ENCODE measurements at places on chromosomes 7 and 10.
A peak's percentile ranks its signal among the peaks of the same experiment; 100 is the strongest.

GRCh38 chr7:112350585-112350984 lies 99.7 kb upstream of the IFRD1 start:
- DNase-seq: no peak

DNA sequence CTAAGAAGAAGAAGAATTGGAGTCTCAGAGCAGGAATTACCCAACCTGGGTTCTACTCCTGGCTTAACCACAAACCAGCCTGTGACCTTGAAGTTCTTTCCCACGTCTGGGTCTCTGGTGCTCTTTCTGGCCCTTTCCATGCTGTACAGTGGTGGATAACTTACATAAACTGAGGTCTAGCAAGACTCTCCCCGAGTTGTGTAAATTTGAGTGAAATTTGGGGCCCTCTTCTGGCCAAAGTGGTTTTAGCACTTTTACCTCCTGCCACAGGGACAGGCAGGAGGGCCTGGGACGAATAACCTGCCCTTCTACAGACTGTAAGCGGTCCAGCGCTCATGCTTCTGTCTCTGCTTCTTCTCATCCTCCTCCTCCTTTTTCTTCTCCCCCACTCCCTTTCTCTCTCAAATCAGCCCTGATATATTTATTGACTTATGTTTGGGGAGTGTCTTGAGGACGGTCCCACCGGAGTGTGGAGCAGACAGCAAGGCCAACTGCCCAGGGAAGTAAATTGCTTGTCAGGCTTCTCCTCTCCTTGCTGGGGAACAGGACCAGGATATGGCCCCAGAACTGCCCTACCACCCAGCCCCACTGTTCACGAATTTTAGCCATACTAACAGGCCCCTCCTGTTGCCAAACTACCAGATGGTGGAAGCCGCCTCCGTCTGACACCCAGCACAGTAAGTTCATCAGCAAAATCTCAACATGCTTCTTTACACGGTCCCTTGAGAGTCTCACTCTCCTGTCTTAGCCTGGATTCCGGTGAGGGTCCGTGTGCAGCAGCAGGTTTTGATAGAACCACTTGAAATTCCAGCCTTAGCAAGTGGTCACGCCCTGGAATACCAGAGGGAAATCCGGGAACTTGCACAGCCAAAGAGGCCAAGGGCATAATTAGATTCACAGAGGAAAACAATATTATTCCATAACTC lies 4.0 kb upstream of the SH3PXD2A start:
- DNase-seq: no peak

- DNase-seq: no peak
Observed at GRCh38 chr7:50352282-50352681, 47.8 kb downstream of the IKZF1 start.

- DNase-seq: peak; percentile 6
Observed at GRCh38 chr10:84424731-84425167, 96.4 kb downstream of the CCSER2 start.

- no peak for DNase-seq
Observed at GRCh38 chr7:137241655-137242360, 101.7 kb downstream of the PTN start.

DNA sequence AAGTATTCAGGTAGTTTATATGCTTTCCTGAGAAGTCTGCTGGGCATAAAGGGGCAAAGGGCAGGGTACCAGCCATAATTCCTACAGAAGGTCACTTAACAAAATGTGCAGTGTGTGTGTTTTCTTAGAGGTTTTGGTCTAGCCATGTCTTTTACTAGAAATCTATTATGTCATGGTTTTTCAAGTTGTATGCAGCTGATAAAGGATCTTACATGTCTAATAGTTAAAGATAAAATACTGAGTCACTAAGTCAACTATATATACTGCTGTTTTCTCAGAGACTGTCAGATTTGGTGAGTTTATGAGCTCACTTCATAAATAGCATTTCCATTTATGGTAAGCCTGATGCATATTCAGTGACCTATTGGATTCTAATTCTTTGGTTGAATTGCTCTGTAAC lies 7.7 kb downstream of the CASP2 start:
- no peak for DNase-seq

DNA sequence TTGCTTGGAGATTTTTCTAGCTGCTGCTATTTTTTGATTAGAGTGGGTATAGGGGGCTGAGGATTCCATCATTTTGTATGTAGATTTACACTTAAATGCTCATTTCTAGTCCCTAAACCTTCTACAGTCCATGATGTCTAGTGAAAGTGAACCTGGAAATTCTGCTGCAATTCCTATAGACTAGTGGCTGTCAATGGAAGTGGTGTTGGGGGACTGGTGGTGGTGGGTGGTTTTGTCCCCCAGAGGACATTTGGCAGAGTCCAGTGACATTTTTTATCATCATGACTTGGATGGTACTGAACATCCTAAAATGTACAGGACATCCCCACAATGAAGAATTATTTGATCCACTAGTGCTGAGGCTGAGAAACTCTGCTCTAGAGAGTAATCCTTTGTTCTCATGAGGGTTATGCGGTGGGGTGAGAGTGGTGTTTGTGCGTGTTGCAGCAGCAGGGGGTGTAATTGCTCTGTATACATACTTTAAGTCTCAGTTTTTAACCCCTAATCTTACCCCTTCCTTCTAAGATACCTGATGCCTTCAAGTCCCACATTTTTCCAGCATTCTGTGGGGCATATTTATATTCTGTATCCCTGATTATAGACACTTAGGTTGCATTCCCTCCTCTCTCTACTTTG lies 35.0 kb downstream of the KIF11 start:
- no peak for DNase-seq

GRCh38 chr7:151043959-151044358 lies 4.4 kb upstream of the ASIC3 start:
- no peak for DNase-seq

DNA sequence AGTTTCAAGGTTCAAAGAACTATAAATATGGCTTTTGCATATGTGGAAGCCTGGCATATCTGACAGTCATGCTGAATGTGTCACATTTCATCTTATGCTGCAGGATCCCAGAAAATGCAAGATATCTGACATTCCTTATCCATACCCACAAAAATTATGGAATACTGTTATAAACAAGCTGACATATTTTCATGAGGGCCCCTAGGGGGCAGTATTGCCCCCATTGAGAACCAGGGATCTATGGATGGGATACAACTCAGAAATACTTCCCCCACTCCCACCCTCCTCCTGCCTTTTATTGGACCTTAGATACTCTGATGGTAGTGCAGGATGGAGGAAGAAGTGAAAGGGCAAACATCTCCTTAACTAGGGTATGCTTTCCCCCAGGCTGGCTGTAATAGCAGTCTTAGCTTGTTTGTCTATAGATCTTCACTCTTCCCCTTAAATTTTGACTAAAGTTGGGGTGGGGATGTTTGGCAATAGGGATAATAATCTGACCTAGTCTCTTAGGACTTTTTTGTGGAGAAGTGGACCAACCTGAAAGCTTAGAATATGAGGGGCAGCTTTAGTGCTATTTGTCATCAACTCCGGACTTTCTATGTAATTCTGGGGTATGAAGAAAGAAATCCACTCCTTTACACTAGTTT lies 3.5 kb upstream of the GNGT1 start:
- DNase-seq: peak; percentile 57

GRCh38 chr10:85851325-85851724 lies 515.3 kb downstream of the GRID1 start:
- no peak for DNase-seq

- DNase-seq: no peak
Observed at GRCh38 chr7:86978808-86979506, 80.5 kb downstream of the ELAPOR2 start.

DNA sequence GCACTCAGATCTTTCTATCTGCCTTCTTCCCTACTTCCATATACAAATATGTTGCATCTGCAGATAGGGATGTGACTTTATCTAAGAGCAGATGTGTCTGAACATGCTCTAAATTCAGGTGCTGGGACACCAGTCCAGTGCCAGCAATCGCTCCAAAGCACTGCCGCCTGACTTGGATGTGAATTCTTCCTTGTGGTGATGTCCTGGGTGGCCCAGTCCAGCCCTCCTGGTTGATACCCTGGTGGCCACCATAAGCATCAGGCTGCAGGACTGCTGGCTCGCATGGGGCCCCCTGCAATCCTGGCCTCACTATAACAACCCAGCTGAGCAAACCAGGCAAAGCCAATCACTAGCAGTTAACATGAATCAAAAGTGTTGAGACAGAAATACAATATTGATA lies 149.2 kb upstream of the PDE1C start:
- no peak for DNase-seq

DNA sequence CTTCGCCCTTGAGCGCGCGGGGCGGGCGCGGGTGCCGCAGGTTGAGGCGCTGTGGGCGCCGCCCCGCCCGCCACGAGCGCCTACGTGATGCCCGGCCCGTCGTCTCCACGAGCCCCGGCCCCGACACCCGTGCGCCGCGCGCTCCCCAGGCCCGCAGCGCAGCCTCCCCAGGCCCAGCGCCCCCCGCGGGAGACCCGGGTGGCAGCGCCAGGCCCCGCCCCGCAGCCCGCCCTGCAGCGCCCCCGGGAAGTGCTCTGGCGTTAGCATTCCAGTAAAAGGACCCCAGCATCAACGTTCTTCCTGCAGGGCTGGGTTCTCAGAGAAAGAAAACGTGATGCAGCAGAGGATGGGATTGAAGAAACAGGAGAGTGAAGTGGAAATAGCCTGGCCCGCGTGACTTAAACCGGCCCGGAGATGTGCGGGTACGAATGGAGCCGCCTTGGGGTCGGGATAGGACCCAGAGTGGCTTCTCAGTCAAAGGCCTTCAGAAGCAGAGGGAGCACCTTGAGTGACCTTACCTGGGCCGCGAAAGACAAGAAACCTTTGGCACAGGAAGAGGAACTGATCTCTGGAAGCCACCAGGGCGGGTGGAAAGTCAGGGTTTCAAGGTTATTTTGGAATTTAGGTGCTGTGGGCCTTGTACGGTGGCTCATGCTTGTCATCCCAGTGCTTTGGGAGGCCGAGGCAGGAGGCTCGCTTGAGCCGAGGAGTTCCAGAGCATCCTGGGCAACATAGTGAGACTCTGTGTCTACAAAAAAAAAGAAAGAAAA lies 1.8 kb downstream of the PFKP start:
- no peak for DNase-seq

DNA sequence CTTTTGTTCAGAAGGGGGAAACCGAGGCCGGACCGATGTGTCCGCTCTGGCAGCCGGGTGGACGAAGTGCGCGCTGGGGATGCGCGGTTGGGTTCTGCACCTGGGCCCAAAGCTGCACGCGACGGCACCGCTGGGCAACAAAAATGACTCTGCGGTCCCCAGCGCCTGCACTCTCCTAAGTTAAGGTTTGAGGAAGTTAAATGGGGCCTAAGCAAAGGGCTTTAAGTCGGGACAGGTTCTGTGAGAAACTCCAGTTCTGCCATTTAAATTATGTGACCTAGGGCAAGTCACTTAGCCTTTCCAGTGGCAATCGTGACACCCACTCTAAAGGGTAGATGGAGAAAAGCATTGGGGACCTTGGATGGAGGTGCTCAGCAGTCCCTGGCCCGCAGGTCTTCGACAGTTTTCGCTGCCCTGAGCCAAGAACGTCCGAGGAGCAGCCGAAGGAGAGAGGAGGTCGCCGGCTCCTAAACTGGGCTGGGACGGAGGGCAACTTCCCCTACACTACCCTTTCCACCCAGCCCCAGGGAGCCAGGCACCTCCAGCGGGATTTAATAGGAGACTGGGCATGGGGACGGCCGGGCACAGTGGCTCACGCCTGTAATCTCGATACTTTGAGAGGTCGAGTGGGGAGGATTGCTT lies 534 bp upstream of the ACBD5 start:
- peak; percentile 20 for DNase-seq

DNA sequence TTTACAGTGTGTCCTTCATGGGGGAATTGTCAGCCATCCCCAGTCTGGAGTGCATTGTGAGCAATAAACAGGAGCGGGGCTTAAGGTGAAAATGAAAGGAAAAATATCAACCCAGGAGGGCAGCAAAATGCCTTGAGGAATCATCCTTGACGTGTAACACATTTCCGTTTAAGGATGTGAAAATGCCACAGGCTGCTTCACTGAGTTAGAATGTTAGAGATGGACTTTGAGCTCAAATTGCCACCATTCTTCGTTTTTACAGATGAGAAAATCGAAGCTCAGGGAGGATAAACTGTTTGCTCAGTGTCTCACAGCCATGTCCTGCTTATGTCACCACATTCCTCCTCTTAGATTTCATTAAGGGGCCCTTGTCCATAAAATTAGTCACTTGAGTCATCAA lies 23.1 kb downstream of the SORCS3 start:
- DNase-seq: no peak

GRCh38 chr7:27793780-27794179 lies 53.8 kb downstream of the TAX1BP1 start:
- no peak for DNase-seq

- no peak for DNase-seq
Observed at GRCh38 chr10:61063034-61063433, 119.0 kb upstream of the RHOBTB1 start.

DNA sequence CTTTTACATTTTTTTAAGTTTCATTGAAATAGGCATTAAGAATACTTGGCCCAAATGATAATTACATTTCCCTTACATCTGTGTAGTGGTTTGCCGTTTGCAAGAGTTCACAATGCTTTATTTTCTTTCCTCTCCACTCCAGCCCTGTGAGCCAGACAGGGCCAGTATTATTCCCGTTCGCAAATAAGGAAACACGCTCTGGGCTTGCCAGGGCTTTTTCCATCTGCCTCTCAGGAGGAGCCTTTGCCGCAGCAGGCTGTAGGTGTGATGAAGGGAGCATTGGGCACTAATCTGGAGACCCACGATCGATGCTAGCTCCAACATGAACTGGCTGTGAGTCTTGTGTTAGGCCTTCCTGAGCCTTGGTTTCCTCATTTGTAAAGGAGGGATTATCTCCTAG lies 154.4 kb downstream of the GALNT17 start:
- no peak for DNase-seq

GRCh38 chr7:134070673-134071072 lies 56.5 kb upstream of the LRGUK start:
- DNase-seq: no peak

DNA sequence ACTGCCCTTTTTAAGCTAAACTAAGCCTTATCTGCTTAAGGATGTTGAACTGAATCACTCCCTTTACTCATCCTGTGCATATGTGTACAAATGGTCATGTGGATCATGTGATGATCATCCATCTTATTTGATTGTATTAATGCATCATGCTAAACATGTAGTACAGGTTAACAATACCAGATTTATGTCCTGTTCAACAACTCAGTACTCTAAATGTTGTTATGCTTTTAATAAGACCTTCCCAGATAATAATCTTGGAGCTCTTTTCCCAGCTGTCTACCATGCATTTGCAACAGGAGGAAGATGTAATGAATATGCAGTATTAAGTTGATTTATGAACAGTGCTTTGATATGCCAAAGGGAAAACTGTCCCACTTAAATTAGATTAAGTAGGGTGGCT lies 318.0 kb downstream of the BICC1 start:
- DNase-seq: no peak

GRCh38 chr10:124563320-124564040 lies 101.9 kb downstream of the LHPP start:
- DNase-seq: no peak

DNA sequence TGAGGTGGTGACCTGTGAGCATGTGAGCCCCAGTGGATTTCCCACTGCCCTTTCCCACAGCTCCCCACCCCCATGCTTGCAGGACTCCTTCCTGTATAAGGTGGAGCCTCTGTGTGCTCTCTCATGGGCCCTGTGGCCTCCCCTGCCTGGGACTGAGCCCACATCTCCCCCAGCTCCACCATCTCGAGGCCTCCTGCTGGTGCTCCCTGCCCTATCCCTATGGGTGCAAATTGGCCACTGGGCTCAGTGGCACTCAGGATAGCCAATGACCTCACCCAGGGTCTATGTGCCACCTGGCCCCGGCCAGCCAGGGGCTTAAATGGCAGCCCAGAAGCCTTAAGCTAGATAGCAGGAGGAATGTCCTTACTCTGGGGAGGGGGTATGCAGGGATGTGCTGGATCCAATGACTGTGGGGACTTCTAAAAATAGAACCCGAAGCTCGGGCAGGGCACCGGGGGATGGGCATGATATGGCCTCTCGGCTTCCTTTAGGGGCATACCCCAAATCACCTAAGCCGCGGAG lies 2.0 kb downstream of the LDB3 start:
- DNase-seq: no peak
